Left lung (tissue), 14 donors: ENCODE measurements at places on chromosomes 6 and 20. TPM values are rescaled to one million over a fixed set of nuclear protein-coding genes. Genes with fewer than 3 reads are reported as not detected.

The LTB gene
- 10.3 TPM for total RNA-seq

DNA sequence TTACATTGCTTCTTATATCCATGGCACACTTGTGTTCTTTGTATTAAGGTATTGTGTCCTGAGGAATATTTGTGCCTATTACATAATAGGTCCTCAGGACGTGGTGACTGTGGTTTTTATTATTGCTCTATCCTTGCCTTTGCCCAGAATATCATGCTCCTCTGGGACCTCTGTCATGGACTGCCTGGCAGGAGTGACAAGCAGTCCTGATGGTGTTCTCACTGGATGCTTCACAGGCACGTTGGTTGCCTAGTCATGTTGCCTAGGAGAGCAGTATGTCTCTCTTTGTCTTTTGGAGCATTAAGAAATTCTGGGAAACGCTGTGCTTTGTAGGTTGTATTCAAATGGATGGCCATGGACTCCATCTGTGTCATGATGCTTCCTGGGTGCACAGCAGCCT lies 24.7 kb upstream of the MROH8 start:
- H3K36me3 ChIP-seq: peaks cover 96% of the 10 kb centered on the region
- DNase-seq: no peak
- no peaks in the 10 kb centered on the region for H3K27me3 ChIP-seq
- no peak overlapping the region for H3K27ac ChIP-seq
- H3K4me3 ChIP-seq: no peak overlapping the region

DNA sequence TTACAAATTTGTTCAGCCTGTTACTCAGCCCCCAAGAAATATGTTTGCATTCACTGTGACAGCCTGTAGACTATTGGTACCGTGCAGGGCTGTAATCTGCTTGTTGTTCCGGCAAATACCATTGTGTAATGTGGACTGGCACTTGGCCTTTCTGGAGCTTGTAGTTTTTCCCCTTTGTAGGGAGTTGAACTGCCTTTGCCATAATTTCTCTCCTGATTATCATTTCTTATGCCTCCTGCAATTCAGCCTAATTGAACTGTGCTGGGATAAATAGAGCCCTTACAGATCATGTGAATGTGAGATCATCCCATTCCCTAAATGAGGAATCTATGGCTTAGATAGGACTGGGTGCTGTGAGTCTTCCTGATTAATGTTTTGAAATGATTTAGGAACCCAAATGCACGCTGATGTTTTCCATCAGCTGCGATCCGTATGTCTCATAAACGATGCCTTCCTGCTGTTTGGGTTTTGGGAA lies 185.1 kb downstream of the JARID2 start:
- H3K27me3 ChIP-seq: no peaks in the 10 kb centered on the region
- H3K27ac ChIP-seq: no peak overlapping the region
- no peaks in the 10 kb centered on the region for H3K36me3 ChIP-seq
- no peak for DNase-seq

The ELOVL4 gene
- 0.68 TPM for total RNA-seq

DNA sequence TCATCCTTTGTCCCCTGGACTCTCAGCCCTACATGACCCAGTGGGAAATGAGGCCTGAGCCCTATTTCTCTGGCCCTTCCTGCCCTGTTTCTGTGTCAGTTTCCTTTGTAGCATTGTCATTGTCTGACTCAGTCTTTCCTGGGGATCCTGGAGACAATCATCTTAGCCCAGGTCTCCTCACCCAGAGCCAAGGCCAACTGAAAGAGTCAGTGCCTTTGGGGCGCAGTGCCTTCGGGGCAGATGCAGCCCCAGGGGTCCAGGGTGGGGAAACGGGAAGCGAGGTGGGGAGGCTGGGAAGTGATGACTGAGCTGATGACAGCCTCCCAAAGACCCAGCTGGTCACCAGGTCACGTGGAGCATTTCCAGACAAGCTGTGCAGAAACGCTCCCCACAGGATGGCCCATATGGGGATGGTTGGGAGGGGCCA lies 93.3 kb upstream of the SULF2 start:
- H3K36me3 ChIP-seq: no peaks in the 10 kb centered on the region
- no peaks in the 10 kb centered on the region for H3K4me1 ChIP-seq
- no peak for DNase-seq
- no peak overlapping the region for H3K4me3 ChIP-seq

The TGM2 gene
- 174 TPM for total RNA-seq

- H3K27me3 ChIP-seq: no peaks in the 10 kb centered on the region
- DNase-seq: no peak
- no peak overlapping the region for H3K4me3 ChIP-seq
- no peaks in the 10 kb centered on the region for H3K36me3 ChIP-seq
Observed at GRCh38 chr6:133502441-133503335, 261.5 kb downstream of the EYA4 start.

DNA sequence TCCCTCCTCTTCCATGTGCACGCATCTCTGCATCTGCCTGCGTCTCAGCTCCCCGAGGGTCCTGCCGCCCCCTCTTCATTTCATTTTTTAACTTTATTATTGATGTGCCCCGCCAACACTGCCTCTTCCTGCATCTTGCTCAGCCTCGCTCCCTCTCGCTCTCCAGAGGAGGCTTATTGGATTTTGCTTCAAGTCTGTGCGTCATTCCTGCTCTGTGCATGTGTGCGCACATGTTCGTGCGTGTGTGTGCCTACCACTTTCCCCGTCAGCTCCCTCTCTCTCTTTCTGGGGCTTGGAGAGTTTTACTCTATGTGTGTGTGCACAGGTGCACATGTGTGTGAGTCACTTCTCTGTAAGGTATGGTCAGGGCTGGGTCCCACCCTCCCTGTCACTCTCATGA lies 71.8 kb upstream of the NNAT start:
- no peaks in the 10 kb centered on the region for H3K4me1 ChIP-seq
- no peak overlapping the region for H3K27ac ChIP-seq
- no peaks in the 10 kb centered on the region for H3K36me3 ChIP-seq
- H3K27me3 ChIP-seq: no peaks in the 10 kb centered on the region
- no peak for DNase-seq

- no peaks in the 10 kb centered on the region for H3K27me3 ChIP-seq
- H3K27ac ChIP-seq: no peak overlapping the region
- DNase-seq: no peak
- H3K4me1 ChIP-seq: no peaks in the 10 kb centered on the region
- no peak overlapping the region for H3K4me3 ChIP-seq
- no peaks in the 10 kb centered on the region for H3K36me3 ChIP-seq
Observed at GRCh38 chr6:131787766-131788712, 19.8 kb upstream of the ENPP1 start.

DNA sequence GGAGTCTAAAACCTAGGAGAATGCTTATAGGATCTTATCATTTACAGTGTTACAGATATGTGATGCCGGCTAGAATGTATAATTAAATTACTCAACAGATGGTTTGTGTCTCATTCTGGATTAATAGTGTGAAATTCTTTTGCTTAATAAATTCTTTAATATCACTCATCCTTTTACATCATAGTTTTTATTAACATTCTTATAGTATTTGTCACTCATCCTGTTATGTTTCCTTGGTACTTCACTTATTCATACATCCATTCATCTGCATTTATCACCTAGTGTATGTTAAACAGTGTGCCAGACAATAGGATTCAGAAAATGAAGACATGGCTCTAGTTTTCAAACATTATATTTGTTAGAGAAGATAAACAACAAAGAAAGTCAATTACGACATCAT lies 468.7 kb downstream of the FRK start:
- no peak overlapping the region for H3K4me3 ChIP-seq
- no peaks in the 10 kb centered on the region for H3K36me3 ChIP-seq
- H3K4me1 ChIP-seq: no peaks in the 10 kb centered on the region
- no peak for DNase-seq

DNA sequence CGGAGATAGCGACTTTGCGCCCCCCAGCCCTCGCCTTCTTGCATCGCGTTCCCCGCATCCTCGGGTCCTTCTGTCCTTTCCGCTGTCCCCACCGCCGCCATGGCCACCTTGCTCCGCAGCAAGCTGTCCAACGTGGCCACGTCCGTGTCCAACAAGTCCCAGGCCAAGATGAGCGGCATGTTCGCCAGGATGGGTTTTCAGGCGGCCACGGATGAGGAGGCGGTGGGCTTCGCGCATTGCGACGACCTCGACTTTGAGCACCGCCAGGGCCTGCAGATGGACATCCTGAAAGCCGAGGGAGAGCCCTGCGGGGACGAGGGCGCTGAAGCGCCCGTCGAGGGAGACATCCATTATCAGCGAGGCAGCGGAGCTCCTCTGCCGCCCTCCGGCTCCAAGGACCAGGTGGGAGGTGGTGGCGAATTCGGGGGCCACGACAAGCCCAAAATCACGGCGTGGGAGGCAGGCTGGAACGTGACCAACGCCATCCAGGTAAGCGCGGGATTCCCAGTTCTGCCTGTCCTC lies 401 bp downstream of the SLC32A1 start:
- DNase-seq: no peak
- no peaks in the 10 kb centered on the region for H3K4me1 ChIP-seq
- peaks cover 100% of the 10 kb centered on the region for H3K27me3 ChIP-seq
- no peaks in the 10 kb centered on the region for H3K36me3 ChIP-seq

GRCh38 chr6:55758156-55758937 lies 117.0 kb downstream of the BMP5 start:
- H3K36me3 ChIP-seq: no peaks in the 10 kb centered on the region
- no peaks in the 10 kb centered on the region for H3K27me3 ChIP-seq
- H3K4me1 ChIP-seq: peaks cover 8% of the 10 kb centered on the region
- H3K27ac ChIP-seq: peak overlapping the region; percentile 35
- H3K4me3 ChIP-seq: no peak overlapping the region

DNA sequence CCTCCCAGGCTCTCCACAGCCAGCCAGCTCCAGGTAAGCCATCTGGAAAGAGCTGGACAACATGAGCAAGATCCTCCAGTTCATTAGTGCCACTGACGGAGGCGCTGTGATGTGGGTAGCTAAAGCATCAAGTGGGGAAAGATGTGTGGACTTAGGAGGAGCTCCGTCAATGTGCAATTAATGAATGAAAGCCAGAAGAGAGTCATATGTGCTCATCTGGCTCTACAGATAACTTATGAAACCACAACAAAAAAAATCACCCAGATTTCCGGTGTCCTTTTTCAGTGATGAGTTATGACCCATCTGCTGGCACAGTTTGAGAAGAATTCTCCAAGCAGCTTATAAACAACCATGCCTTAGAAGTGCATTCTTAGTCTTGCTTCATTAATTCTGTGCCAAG lies 311.7 kb upstream of the PLCB4 start:
- H3K4me3 ChIP-seq: no peak overlapping the region
- DNase-seq: peak; percentile 15
- no peak overlapping the region for H3K27ac ChIP-seq
- H3K36me3 ChIP-seq: no peaks in the 10 kb centered on the region
- H3K4me1 ChIP-seq: no peaks in the 10 kb centered on the region

The HLA-DRB5 gene
- total RNA-seq: 106 TPM

- H3K27me3 ChIP-seq: no peaks in the 10 kb centered on the region
- H3K36me3 ChIP-seq: no peaks in the 10 kb centered on the region
- no peaks in the 10 kb centered on the region for H3K4me1 ChIP-seq
Observed at GRCh38 chr6:18613319-18613925, 226.3 kb downstream of the RNF144B start.

The SYCP2L gene
- 0.45 TPM for total RNA-seq

- H3K4me3 ChIP-seq: no peak overlapping the region
- no peak overlapping the region for H3K27ac ChIP-seq
- peak; percentile 77 for DNase-seq
- H3K4me1 ChIP-seq: peaks cover 4% of the 10 kb centered on the region
- H3K36me3 ChIP-seq: no peaks in the 10 kb centered on the region
- no peaks in the 10 kb centered on the region for H3K27me3 ChIP-seq
Observed at GRCh38 chr6:134063966-134064445, 11.6 kb upstream of the SLC2A12 start.

The TCP1 gene
- 112 TPM for total RNA-seq

DNA sequence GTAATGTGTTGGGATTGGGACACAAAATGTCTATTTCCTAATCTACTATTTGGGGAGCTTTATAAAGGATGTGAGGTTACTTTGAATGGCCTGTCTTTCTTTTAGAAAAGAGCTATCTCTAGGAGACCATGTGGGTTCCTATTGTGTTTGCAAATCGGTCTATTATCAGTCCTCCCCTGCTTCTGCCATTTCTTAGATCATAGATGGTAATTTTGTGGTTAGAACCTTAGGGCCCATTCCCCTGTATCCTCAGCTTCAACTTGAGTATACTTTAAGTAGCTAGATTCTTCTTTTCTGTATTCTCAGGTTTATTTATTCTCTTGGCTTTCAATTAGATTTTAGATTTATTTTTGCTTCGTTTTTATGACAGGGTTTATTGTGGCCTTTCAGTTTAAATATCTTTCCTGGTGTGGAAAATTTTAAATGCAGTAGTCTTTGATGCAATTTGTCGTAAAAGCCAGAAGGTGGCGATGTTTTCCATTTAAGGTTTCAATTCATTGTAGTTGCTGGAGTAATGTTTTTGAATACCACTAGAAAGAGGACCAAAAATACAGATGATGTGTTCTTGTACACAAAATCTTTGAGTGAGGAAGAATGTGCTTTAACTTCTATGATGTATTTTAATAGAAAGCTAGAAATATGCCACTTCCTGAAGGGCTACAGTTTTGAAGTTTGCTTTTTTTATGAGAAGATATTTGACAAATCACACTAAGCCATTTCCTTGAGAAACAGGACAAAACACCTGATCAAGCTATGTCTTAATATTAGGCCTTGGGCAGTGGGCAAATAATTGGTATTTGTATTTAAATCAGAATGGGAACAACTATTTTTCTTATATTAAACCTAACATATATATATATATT lies 20.3 kb downstream of the TBPL1 start:
- peaks cover 7% of the 10 kb centered on the region for H3K4me1 ChIP-seq
- no peaks in the 10 kb centered on the region for H3K36me3 ChIP-seq
- peak; percentile 59 for DNase-seq
- H3K27me3 ChIP-seq: no peaks in the 10 kb centered on the region
- H3K4me3 ChIP-seq: no peak overlapping the region

DNA sequence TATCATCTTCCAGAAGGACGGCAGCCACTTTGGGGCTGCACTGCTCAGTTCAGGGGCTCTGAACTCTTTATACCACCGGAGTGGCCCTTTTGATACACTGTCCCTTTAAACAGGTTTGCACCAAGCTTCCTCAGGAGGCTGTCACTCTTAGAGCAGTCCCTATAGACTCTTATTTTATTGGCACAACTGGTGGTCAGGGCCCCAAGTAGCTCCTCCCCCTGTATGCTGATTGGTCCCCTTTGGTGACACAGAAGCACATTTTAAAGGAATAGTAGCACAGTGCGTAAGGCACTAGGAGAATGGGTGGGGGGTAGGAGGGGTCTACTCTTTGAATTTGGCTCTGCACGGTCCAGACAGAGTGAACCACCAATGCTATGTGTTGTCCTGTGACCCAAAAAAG lies 122.6 kb upstream of the MLN start:
- H3K36me3 ChIP-seq: no peaks in the 10 kb centered on the region
- no peaks in the 10 kb centered on the region for H3K27me3 ChIP-seq
- DNase-seq: no peak
- no peaks in the 10 kb centered on the region for H3K4me1 ChIP-seq

The DBNDD2 gene
- 53.1 TPM for total RNA-seq
